Activated CD4-positive, alpha-beta T cell treated with anti-CD3 and anti-CD28 coated beads for 4 hours (primary cell): ENCODE measurements at places on chromosomes 11 and 22.

- DNase-seq, result peak; percentile 28
These were observed 6.5 kb downstream of the ARSA start for GRCh38 chr22:50621356-50621880.

- DNase-seq, result no peak
These were observed 2.8 kb upstream of the CCND1 start for GRCh38 chr11:69637941-69638871.

DNA sequence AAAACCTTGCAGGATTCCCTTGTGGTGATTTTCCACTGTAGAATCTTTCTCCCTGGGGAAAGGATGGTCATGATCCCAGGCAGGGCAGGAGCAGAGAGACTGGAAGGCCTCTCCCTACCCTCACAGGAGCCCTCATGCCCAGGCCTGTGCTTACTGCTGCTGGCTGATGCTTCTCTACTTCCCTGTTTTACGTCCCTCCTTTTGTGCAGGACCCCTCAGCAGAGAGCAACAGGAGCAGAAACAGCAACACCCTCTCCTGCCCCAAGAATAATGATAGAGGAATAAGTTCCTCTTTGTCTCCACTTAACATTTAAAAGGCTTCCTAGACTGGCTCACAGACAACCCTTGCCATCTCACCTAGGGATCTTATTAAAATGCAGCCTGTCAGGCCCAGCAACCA is 3.6 kb downstream of the ISX start:
- DNase-seq, result no peak

DNA sequence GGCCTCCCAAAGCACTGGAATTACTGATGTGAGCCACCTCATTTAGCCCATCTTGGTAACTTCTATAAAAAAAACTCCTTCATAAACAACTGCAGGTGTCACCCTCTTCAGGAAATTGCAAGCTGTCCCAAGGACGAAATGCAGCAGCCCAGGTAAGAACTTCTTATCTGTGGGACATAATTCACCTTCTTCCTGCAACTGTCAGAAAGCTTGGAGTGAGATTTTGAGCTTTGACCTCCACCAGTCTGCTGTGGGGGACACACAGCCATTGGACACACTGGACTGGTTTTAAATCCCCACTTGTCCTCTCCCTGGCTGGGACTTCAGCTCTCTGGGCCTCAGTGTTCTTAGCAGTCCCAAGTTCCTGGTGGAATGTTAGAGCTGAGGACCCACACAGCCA is 368.5 kb downstream of the MN1 start:
- no peak for DNase-seq

DNA sequence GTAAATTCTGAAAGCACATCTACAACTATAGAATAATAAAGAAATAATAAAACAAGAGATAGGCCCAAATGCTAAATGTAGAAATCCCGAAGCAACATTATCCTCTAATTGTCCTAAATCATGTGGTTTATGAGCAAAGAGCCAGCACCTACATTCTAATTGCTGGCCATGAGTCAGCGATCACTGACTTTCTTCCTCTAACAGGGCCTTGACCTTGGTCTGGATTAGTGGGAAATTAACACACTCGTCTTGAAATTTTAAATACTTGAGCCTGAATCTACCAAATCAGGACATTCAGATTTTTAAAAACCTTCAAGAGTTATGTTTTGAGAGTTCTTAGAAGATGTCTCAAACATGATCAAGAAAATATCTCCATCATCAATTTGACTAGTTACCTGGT is 727.6 kb downstream of the METTL15 start:
- no peak for DNase-seq

DNA sequence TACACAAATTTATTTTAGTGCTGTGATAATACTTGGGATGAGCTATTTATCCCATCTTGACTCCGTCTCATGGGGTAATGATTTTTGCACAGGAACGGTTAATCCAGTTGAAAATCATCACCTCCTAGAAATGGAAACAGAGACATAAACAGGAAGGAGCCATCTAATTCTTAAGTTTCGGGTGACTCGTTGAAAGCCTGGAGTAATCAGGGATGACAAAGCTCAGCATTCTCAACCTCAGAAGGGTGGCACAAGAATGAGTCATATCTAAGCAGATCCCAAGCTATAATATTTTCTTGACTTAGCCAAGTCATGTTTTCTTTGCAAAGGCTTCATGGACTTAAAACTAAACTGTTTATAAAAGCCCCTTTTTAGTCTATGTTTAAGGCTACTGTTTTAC is 280.8 kb upstream of the CCDC90B start:
- DNase-seq, result no peak

GRCh38 chr11:27291954-27292636 is 70.9 kb downstream of the CCDC34 start:
- DNase-seq, result no peak

DNA sequence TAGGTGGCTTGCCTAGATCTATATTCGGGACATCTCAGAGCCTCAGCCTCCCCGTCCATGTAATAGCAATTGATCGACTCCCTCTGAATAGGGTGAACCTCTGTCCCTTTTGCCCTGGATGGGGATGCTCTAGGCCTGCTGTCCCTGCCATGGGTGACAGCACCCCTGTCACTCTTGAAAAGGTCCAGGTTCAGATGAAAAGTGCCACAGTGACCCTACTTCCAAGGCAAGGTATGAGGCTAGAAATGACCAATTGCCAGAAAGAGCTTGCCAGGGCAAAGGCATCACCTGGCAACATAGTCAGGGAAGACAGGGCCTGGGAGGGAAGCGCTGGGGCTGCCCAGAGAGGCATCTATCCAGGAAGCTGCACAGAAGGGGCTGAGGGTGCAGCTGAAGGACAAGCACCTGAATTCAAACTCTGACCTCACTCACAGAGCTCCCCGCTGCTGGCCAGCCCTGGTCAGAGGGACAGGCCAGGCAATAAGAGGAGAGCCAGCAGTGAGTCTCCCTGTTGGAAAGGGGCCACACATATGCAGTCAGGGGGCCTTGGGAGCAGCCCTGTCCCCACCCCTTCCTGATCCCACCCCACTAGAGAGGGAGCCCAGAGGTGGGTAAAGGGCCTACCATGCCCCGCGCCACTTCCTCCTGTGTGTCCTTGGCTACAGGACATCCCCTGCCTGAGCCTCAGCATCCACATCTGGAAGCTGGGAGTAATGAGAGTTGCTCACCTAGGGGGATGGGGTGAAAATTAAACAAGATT is 9.0 kb upstream of the APOBEC3A start:
- DNase-seq, result no peak

- no peak for DNase-seq
These were observed 5.7 kb upstream of the RTN4R start for GRCh38 chr22:20273758-20274181.

DNA sequence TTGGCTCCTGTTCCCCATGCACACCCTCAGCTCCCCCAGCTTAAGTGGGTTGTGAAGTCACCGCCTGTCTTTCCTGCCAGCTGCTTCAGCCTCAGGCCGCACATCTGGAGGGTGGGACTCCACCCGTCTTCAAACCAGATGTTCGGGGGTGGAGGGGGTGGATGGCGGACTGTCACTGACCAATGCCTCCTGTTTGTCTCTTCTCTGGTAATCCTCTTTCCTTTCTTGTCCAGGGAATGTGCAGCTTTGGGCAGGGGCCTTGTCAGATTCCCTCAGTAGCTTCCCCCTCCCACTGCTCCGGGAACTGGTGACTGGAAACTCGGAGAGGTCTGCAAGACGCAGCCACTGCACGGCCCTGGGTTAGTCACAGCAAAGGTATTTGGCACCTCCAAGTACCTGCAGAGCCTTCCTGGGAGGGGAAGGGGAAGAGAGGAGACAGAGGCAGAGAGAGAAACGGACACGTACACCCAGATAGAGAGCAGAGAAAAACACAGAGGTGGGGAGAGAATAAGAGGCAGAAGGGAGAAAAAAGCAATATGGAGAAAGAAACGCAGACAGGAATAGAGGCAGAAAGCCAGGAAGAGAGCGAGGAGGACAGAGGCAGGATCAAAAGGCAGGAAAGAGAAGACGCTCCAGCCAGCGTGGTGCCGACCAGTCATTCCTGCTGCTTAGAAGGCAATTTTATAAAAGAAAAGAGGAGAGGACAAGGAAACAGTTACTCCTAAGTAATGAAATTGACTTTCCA is 56.1 kb upstream of the TIMP3 start:
- DNase-seq, result no peak

- DNase-seq, result no peak
These were observed 433.2 kb downstream of the SOX6 start for GRCh38 chr11:15923183-15923582.

DNA sequence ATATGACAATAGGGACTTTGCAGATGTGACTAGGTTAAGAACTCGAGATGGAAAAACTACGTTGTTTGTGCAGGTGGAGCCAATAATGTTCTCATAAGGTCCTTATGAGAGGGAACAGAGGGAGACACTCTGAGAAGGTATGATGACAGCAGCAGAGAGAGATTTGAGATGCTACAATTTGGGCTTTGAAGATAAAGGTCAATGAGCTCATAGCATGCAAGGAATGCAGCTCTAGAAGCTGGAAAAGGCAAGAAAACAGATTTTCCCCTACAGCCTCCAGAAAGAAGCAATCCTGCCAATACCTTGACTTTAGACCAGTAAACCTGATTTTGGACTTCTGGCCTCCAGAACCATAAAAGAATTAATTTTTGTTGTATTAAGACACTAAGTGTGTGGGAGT is 21.1 kb downstream of the FAM76B start:
- DNase-seq, result no peak

GRCh38 chr11:13310443-13310842 is 32.9 kb downstream of the BMAL1 start:
- no peak for DNase-seq

GRCh38 chr11:41895081-41895480 is 435.6 kb upstream of the LRRC4C start:
- DNase-seq, result no peak

GRCh38 chr11:77967753-77968152 is 26.7 kb downstream of the INTS4 start:
- DNase-seq, result no peak

GRCh38 chr22:21457023-21457787 is 10.0 kb upstream of the TMEM191C start:
- DNase-seq, result no peak

DNA sequence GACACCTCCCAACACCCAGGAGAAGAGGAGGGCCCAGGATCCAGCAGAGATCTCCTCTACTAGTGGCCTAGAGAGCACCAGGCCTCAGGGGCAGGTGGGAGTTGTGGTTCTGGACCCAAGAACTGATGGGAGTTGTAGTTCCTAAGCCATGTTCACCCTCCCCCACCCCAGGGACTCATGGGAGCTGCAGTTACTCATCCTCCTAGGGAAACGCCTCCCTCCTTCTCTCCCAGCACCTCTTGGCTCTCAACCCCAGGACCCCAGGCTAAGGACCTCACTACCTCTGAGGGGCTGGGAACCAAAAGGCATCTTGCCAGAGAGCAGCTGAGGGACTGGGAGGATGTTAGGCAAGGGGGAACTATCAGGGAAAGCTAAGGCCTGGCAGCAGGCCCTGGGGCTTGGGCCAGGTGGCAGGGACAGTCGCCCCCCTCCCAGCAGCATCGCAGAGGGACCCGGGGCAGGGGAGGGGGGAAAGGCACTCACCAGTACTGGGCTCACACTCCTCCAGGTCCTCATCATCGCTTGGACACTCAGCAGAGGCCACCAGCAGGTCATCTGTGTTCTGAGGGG is 28.9 kb downstream of the SLC22A12 start:
- DNase-seq, result no peak

GRCh38 chr11:35623621-35624168 is 5.4 kb downstream of the FJX1 start:
- no peak for DNase-seq

GRCh38 chr11:73324665-73325035 is 16.6 kb downstream of the ARHGEF17 start:
- no peak for DNase-seq

DNA sequence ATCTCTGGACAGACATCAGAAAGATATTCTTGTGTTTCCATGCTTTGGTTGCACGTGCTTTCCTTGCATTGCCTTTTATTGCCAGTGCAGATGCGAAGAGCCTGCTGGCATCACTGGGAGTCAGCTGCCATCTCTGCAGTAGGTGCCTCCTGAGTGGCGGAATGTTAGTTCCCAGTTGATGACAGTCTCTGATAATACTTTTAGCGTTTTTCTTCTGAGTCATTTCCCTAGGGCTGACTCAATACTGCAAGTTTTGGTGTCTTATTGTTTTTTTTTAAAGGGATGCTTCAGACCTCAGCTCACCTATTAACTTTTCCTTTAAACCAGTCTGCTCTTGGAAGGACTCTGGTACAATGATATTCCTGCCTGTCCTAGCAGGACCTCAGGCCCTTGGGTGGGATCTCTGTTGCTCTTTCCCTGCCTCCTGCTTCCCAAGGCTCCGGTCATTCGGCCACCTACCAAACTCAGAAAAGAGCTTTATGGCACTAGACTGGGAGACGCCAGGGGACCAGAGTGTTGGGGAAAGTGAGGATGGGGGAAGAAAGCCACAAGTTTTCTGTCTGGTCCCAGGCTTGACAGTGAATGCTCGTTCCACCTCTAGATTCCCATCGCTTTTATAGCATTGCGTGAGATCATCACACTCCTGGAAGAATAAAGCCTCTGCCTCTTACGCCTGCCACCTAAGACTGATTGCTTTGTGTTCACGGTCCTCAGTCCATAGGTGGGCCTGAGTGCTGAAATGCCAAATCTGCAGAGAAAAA is 308.7 kb downstream of the DDX10 start:
- no peak for DNase-seq

DNA sequence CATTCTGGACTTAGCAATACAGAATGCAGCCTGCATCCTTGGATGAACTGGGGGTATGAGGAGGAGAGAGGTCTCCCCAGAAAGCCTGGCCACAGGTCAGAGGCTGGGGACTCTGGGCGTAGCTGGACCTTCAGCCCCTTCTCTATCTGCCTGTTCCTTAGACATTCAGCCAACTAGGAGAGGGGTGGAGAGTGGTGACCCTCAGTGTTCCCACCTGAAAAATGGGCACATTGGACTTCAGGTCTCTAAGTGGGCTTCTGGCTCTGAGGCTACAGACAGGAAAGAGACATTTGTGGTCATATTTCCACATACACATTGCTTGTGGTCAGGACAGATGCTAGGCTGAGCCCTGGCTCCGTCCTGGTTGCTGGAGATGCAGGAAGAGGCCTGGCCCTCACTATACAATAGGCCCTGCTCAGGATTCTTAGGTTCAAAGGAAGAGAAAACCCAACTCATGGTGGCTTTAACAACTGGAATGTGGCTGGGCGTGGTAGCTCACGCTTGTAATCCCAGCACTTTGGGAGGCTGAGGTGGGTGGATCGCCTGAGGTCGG is 30.1 kb upstream of the CBX7 start:
- no peak for DNase-seq

- no peak for DNase-seq
These were observed 323.3 kb upstream of the ZC3H12C start for GRCh38 chr11:109769858-109770257.

- no peak for DNase-seq
These were observed 4.8 kb upstream of the TRABD start for GRCh38 chr22:50180727-50181521.
